Hindlimb muscle (tissue), 1 donor: ENCODE measurements at places on chromosomes 2 and 18. TPM values are rescaled to one million over a fixed set of nuclear protein-coding genes. Genes with fewer than 3 reads are reported as not detected.

DNA sequence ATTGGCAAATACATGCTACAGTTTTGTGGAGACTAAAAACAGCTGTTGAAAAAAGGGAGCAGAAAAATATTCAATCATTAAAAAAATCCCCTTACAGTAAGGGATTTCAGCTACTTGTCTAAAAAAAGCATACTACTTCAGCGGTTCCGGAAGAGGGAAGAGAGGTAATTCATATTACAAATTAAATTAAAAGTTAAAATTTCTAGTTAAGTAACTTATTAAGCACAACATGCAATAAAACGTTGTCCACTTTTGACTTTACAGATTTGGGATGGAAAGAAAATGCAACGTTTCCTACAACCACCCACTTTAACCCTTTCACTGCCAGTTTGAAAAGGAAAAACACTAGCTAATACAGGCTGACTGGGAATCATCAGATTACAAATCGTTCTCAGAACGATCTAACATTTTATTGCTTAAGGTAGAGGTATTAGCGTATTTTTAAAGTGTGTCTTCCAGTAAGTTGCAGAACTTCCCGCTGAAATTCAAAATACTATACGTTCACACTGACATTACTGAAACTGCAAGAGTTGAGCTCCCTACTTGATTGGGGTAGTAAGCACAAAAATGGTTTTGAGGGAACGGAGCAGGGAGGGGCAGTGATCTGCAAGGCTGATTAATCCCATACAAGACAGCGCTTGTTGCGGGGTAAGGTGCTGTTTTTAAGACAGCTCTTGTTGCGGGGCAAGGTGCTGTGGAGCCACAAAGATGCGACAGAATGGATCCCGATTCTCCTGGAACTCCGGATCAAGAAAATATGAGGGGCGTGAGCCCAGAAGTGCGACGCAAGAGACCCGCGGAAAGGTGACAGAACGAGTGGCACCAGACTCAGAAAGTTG, 743 bp downstream of the HADHA start:
- DNase-seq, result peak; percentile 48

DNA sequence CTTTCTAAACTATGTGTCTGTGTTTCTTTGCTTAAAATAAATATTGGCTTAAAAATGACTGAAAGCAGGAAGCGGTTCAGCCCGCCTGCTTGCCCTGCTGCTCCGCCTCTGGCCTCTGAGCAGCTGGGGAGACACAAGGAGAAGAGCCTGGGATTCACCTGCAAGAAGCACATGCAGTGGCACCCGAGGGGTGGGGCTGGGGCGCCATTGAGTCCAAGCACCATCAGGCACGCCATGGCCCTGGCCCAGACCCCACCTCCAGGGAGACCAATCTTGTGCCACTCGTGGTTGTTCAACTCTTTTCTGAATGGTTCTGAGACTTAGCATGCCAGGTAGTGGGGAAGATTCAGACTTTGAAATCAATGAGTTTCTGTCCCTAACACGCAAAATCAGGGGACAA, 495.5 kb upstream of the MYT1L start:
- DNase-seq, result no peak

DNA sequence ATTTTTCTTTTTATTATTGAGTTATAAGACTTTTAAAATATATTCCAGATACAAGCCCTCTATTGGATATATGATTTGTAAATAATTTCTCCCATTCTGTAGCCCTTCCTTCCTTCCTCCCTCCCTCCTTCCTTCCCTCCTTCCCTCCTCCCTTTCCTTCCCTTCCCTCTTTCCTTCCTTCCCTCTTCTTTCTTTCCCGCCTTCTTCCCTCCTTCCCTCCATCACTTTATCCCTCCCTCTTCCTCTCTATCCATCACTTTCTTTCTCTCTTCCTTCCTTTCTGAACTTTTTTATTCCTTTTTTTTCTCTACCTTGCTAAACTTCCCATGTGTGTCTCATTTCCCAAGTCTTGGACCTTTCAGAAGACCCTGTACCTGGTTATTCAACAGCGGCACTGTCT, 45.5 kb upstream of the ELOA2 start:
- DNase-seq, result no peak

DNA sequence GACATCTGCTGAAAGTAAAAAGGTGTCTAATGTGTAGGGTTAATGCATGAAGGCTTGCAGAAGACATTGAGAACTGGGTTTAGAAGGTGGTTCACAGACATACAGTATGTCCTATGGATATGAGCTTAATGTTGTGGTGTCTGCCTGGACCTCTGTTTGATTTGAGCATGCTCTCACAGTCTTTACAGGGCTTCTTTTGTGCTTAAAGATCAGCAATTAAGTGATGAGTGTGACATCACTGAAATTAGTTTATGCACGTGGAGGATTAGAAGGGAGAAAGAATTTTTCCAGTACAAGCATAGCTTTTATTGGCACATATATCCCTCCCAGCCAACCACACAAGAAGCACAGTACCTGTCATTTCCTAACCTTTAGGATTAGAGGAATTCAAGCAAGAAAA, 367.5 kb upstream of the RAB12 start:
- no peak for DNase-seq

DNA sequence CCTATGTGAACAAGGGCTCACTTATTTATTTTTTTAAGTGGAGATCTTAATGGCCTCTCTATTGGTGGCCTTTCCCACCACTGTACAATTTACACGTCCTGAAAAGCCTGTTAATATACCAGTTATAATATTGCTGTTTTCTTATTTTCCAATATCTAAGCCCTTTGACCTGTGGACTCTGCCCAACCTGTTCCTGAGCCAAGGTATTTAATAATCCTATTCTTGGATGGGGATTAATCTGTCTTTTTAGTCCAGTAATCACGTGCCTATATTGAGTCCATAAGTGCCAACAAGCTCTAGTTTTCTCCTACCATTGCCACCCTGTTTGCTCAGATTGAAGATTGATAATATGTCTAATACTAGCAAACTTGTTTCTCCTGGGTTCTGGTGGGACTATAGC, 42.7 kb downstream of the MBD5 start:
- DNase-seq, result no peak

- DNase-seq, result peak; percentile 38
These were observed 576 bp downstream of the NYAP2 start for GRCh38 chr2:225400060-225400511.

DNA sequence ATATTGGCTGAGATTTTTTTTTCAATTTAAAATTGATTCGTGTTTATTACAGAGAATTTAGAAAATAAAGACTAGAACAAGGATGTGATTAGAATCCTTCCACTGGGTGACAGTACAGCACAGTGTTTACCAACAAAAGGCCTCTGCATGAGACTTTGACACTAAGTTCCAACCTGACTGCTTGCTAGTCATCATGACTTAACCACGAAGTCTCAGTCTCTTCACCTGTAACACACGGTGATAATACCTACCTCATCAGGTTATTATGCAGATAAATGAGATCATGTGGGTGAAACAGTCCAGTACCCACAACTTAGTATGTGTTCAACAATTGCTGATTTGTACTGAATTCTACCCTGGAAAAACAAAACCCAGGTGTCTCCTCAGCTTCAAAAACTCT, 151.2 kb downstream of the STK39 start:
- DNase-seq, result no peak

ERLEC1 gene
- 36.9 TPM for polyA plus RNA-seq
